ENCODE measurements at places on chromosomes 6 and 20.
A peak's percentile ranks its signal among the peaks of the same experiment; 100 is the strongest.

GRCh38 chr6:12324099-12324498 lies 33.9 kb downstream of the EDN1 start:
- no peaks in the 10 kb centered on the region for H3K27me3 ChIP-seq
- no peak for DNase-seq

DNA sequence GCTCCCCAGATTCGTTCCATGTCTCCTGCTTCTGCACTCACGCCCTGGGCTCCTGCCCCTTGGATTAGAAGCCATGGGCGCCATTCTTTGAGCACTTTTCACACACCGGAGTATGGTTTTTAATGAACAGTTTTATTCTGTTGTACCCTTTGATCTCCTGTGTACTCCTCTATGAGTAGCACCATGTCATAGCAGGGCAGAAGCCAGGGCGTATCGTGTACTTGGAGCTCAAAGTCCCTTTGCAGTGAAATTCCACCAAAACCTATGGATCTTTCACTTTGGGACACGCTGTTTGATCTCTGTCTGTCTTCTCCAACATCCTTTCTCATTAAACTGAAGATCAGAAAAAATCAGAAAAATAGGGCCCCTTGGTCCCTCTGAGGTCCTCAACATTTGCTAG lies 275.3 kb downstream of the NRN1 start:
- no peak overlapping the region for H3K4me3 ChIP-seq
- H3K4me1 ChIP-seq = peaks cover 22% of the 10 kb centered on the region
- no peaks in the 10 kb centered on the region for H3K36me3 ChIP-seq
- peaks cover 1% of the 10 kb centered on the region for H3K27me3 ChIP-seq

DNA sequence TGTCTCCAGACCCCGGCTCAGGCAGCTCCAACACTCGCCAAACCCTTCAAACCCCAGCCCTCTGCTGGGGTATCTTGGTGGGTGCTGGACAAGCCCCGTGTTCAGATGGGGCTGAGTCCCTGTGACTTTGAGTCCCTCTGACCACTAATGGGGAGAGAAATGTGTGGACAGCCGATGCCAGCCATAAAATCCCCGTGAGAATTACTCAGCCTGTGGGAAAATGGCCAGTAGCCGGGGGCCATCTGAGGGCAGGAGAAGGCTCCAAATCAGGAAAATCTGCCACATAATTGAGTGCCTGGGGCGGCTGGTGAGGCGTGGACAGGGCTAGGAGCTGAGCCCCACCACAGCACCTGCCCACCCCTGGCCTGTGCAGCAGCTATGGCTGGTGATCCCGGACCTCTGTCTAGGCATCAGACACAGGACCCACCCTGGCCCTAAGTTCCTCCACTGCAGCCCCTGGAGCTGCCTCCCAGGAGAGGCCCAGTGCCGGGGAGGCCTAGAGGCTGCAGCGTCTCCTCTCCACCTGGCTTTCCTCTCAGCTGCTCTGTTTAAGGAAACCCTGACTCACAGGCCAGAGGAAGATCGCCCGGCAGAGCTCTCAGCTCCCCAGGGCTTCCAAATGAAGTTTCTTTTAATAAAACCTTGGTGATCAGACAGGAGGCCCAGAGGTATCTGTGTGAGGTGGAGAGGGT lies 53.7 kb upstream of the SLCO4A1 start:
- H3K27me3 ChIP-seq = peaks cover 38% of the 10 kb centered on the region
- H3K4me1 ChIP-seq = no peaks in the 10 kb centered on the region
- H3K4me3 ChIP-seq = no peak overlapping the region
- no peak for DNase-seq

DNA sequence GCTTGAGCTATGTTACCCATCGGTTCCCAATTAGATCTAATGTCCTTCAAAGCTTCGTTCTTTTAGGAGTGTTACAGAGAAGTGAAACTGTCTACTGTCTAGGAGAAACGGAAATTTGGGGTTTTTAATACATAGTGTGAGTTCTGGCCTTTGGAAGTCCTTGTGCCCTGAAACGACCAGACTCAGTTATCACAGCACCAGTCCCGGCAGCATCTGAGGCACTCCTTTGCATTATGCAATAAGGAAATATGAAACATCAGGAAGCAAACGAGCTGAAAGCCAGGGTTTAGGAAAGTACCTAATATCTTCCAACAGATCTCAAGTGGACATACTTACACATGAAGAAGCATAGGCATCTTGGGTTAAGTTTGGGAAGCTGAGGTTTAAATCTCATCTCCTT lies 61.8 kb upstream of the ADGRF1 start:
- no peak overlapping the region for H3K4me3 ChIP-seq
- no peaks in the 10 kb centered on the region for H3K27me3 ChIP-seq
- H3K36me3 ChIP-seq = no peaks in the 10 kb centered on the region
- peaks cover 13% of the 10 kb centered on the region for H3K4me1 ChIP-seq
- DNase-seq = no peak

DNA sequence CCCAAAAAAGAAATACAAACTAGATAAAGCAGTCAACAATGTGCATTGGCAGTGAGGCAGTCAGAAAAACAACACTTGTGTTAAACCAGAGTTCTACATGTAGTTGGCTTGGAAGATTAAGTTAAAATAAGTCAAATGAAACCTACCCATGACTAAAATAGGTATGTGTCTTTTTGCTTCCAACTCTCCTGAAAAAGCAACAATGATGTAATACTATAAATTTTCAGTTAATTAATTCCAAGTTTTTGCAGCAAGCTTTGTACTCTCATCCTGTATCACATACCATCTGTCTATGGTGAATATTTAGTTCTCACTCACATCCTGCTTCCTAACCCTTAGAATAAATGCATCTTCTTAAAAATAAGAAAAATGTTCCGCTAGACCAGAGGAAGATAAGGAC lies 261.5 kb downstream of the KIF16B start:
- H3K4me1 ChIP-seq = no peaks in the 10 kb centered on the region
- DNase-seq = no peak
- peaks cover 16% of the 10 kb centered on the region for H3K36me3 ChIP-seq
- no peak overlapping the region for H3K27ac ChIP-seq

- H3K36me3 ChIP-seq = no peaks in the 10 kb centered on the region
- H3K27ac ChIP-seq = no peak overlapping the region
- no peaks in the 10 kb centered on the region for H3K27me3 ChIP-seq
- no peak overlapping the region for H3K4me3 ChIP-seq
- peaks cover 3% of the 10 kb centered on the region for H3K4me1 ChIP-seq
Observed at GRCh38 chr6:56407883-56408410, 160.6 kb upstream of the COL21A1 start.

- no peaks in the 10 kb centered on the region for H3K36me3 ChIP-seq
- no peak overlapping the region for H3K27ac ChIP-seq
- H3K4me1 ChIP-seq = peaks cover 19% of the 10 kb centered on the region
- no peak overlapping the region for H3K4me3 ChIP-seq
- DNase-seq = no peak
- H3K27me3 ChIP-seq = peaks cover 17% of the 10 kb centered on the region
Observed at GRCh38 chr20:6164421-6165341, 41.9 kb upstream of the FERMT1 start.

DNA sequence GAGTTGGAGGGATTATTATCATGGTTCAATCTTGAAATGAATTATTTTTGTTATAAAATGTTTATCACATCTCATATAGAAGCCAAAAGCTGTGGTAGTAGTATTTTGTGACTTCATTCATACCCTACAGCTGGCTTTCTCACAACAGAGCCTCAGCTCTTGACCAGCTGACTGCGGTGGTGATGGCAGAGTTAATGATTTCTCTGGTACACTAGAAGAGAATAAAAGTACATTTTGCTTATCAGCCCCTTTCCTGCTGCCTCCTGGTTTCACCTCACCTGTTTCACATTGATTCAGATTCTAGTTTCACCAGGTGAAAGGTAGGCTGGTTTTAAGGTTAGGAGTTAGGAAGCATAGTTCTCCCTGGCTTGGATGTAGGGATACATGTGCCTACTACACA lies 55.7 kb downstream of the AFG1L start:
- no peak overlapping the region for H3K27ac ChIP-seq
- H3K4me3 ChIP-seq = no peak overlapping the region

DNA sequence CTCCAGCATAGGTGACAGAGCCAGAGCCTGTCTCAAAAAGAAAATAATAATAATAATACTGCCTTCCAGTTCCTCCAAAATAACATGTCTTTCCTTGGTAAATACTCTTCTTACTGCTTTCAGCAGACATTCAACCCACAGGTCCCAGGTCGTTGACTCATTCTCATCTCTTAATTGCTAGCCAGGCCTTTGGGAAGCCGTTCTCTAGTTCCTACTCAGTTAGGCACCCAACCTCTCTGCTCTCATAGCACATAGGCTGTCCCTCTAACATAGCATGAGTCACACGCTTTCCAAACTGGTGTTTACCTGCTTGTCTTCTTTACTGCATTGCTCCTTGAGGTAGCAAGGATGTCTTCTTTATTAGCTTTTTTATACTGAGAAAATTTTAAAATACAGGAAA lies 98.8 kb downstream of the LAMA2 start:
- H3K4me1 ChIP-seq = no peaks in the 10 kb centered on the region
- no peak for DNase-seq
- no peak overlapping the region for H3K4me3 ChIP-seq
- peaks cover 2% of the 10 kb centered on the region for H3K36me3 ChIP-seq
- no peak overlapping the region for H3K27ac ChIP-seq

- H3K4me3 ChIP-seq = no peak overlapping the region
- H3K36me3 ChIP-seq = peaks cover 2% of the 10 kb centered on the region
- no peak for DNase-seq
- no peaks in the 10 kb centered on the region for H3K27me3 ChIP-seq
Observed at GRCh38 chr6:83514866-83515466, 2.6 kb downstream of the PRSS35 start.

DNA sequence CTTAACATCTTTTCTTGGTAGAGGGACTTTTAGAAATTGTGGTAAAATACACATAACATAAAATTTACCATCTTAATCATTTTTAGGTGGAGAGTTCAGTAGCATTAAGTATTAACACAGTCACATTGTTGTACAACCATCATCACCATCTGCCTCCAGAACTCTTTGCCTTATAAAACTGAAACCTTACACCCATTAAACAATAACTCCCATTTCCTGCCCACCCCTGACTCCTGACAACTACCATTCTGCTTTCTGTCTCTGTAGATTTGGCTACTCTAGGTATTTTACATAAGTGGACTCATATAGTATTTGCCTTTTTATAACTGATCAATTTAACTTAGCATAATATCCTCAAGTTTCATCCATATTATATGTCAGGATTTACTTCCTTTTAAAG lies 88.7 kb downstream of the ZHX3 start:
- no peaks in the 10 kb centered on the region for H3K27me3 ChIP-seq
- H3K27ac ChIP-seq = no peak overlapping the region
- H3K4me3 ChIP-seq = no peak overlapping the region
- H3K4me1 ChIP-seq = peaks cover 27% of the 10 kb centered on the region

DNA sequence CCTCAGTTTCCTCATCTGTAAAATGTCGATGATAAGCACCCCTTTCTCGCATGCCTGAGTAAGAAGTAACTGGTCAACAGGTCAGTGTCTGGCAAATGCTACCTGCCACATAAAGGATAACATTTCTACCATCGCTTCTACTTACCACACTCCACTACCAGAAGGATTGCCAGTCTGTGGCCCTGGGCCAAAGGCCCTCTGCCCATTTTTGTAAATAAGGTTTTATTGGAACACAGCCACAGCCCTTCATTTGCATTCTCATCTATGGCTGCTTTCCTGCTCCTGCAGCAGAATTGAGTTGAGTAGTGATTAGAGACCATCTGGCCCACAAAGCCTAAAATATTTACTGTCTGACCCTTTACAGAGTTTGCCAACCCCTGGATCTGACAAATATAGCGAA lies 121.8 kb downstream of the TOX2 start:
- no peak for DNase-seq
- H3K36me3 ChIP-seq = no peaks in the 10 kb centered on the region
- no peaks in the 10 kb centered on the region for H3K4me1 ChIP-seq
- no peak overlapping the region for H3K27ac ChIP-seq
- no peak overlapping the region for H3K4me3 ChIP-seq

GRCh38 chr6:121439926-121440325 lies 4.5 kb downstream of the GJA1 start:
- DNase-seq = no peak
- no peaks in the 10 kb centered on the region for H3K36me3 ChIP-seq
- H3K27ac ChIP-seq = peak overlapping the region; percentile 28
- peak overlapping the region; percentile 52 for H3K4me3 ChIP-seq
- H3K4me1 ChIP-seq = peaks cover 47% of the 10 kb centered on the region

DNA sequence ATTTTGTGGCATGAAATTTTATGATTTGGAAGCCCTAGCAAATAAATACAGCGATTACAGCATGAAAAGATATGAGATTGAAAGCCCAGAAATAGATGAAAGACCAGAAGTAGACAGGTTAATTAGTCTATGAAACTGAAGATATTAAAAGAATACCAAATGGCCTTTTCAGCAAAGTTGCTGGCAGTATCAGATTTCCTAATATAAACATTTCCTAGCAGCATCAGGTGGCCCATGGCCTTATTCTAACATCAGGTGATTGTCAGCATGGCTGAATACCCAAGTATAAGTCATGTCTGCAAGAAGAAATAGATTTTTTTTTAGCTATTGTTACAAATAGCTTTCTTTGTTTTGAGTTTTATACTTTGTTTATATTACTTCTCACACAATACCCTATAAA lies 93.2 kb downstream of the CLVS2 start:
- no peak for DNase-seq
- H3K4me3 ChIP-seq = no peak overlapping the region
- no peaks in the 10 kb centered on the region for H3K4me1 ChIP-seq

- DNase-seq = no peak
- H3K4me3 ChIP-seq = no peak overlapping the region
- peaks cover 39% of the 10 kb centered on the region for H3K27me3 ChIP-seq
- H3K36me3 ChIP-seq = no peaks in the 10 kb centered on the region
Observed at GRCh38 chr6:31110825-31111582, 1.4 kb downstream of the C6orf15 start.

DNA sequence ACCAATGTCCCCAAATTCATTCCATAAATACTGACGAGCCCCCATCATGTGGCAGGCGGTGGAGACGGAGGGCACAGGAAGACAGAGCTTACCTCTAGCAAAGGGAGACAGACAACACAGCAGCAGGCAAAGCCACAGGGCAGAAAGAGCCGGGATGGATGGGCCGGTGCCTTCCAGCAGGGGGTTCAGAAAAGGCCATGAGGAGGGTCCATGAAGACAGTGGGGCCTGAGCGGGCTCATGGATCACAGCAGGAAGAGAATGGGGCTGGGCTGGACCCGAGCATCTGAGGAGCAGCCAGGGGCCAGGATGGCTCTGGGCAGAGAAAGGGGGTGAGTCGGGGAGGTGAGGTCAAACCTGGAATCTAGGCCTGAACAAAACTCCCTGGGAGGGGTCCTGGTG lies 42.0 kb downstream of the PREX1 start:
- peaks cover 8% of the 10 kb centered on the region for H3K4me1 ChIP-seq
- H3K36me3 ChIP-seq = no peaks in the 10 kb centered on the region
- H3K4me3 ChIP-seq = no peak overlapping the region

Measured in mesothelial cell of epicardium (in vitro differentiated cells).